CD4-positive, alpha-beta T cell (primary cell): ENCODE measurements at places on chromosomes 2 and 18. TPM values are rescaled to one million over a fixed set of nuclear protein-coding genes. Genes with fewer than 3 reads are reported as not detected.

COA5 gene
- total RNA-seq, result 30.1 TPM

ANAPC1 gene
- 39.5 TPM for total RNA-seq

HOXD12 gene
- not detected for total RNA-seq

FRZB gene
- total RNA-seq, result not detected

EEF1B2 gene
- total RNA-seq, result 1,109 TPM

GKN2 gene
- not detected for total RNA-seq

ANKRD29 gene
- 0.58 TPM for total RNA-seq

CYRIA gene
- total RNA-seq, result 1.3 TPM

GRCh38 chr18:6139007-6139406, 243.7 kb upstream of the TMEM200C start:
- no peak overlapping the region for H3K4me3 ChIP-seq
- DNase-seq, result no peak
- no peaks in the 10 kb centered on the region for H3K4me1 ChIP-seq
- H3K36me3 ChIP-seq, result no peaks in the 10 kb centered on the region

- peaks cover 14% of the 10 kb centered on the region for H3K4me1 ChIP-seq
- H3K27me3 ChIP-seq, result peaks cover 12% of the 10 kb centered on the region
- H3K36me3 ChIP-seq, result no peaks in the 10 kb centered on the region
- DNase-seq, result no peak
- no peak overlapping the region for H3K4me3 ChIP-seq
- no peak overlapping the region for H3K27ac ChIP-seq
Measured at GRCh38 chr2:20015482-20016083, 3.1 kb upstream of the MATN3 start.

- no peaks in the 10 kb centered on the region for H3K36me3 ChIP-seq
- no peaks in the 10 kb centered on the region for H3K27me3 ChIP-seq
- no peaks in the 10 kb centered on the region for H3K4me1 ChIP-seq
- H3K27ac ChIP-seq, result no peak overlapping the region
Measured at GRCh38 chr2:70498054-70498453, 55.6 kb downstream of the TGFA start.

- no peaks in the 10 kb centered on the region for H3K36me3 ChIP-seq
- no peak for DNase-seq
- peaks cover 2% of the 10 kb centered on the region for H3K27me3 ChIP-seq
- no peak overlapping the region for H3K27ac ChIP-seq
- no peaks in the 10 kb centered on the region for H3K4me1 ChIP-seq
Measured at GRCh38 chr2:18477293-18477692, 83.2 kb downstream of the RDH14 start.

DNA sequence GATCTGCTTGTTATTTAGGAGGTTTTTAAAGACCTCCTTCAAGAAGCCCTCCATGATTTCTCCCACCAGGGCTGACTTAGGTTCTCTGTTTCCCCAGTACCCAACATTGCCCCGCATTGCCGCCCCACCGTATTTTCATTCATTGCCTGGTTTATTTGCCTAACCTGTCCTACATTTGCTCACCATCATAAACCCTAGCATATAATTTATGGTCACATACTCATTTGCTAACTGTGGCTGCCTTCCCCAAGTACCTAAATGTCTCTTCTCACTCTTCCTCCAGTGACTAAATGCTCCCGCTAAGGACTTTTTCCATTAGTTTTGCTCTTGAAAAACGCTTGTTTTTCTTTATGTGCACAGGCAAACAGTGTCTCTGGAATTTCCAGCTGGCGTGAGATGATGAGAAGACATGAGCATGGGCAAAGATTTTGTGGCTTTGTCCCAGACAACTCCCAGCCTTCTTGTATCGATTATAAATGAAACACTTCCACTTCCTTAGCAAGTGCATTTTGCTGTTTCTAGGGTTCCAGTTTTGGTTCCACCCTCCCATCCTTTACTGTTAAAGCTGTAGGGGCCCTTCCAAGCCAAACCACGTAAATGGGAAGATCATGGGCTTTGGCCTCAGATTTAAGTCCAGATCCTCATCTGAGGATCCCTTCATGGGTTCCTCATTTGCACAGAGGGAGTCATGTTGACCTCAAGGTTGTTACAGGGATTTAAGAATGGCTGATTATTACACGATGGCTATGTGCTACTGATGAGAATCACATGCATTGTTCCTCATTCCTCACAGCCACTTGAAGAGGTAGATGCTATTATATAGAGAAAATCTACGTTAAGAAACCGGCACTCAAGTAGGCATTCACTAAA, 21.0 kb upstream of the ARMC9 start:
- no peak for DNase-seq
- H3K4me1 ChIP-seq, result no peaks in the 10 kb centered on the region
- H3K27ac ChIP-seq, result no peak overlapping the region
- no peak overlapping the region for H3K4me3 ChIP-seq
- peaks cover 19% of the 10 kb centered on the region for H3K36me3 ChIP-seq
- no peaks in the 10 kb centered on the region for H3K27me3 ChIP-seq

DNA sequence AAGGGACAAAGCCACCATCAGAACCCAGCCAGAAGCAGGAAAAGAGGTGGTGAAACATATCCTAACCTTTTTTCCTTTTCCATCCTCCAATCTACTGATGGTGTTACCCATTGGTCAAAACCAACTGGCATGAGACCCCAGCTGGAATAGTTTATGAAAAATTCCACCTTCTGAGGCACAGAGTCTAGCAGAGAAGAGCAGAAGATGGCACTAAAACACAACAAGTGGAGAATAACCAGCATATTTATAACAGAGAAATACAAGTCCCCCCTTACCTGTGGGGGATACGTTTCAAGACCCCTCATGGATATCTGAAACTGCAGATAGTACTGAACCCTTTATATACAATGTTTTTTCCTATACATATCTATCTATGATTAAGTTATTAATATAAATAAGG, 4.9 kb upstream of the INPP1 start:
- H3K27ac ChIP-seq, result no peak overlapping the region
- H3K27me3 ChIP-seq, result no peaks in the 10 kb centered on the region
- no peak for DNase-seq
- peaks cover 4% of the 10 kb centered on the region for H3K4me1 ChIP-seq

- H3K4me3 ChIP-seq, result peak overlapping the region; percentile 85
- peaks cover 10% of the 10 kb centered on the region for H3K4me1 ChIP-seq
- no peaks in the 10 kb centered on the region for H3K36me3 ChIP-seq
- DNase-seq, result no peak
Measured at GRCh38 chr2:173966274-173967098, 1.3 kb upstream of the SP3 start.

DNA sequence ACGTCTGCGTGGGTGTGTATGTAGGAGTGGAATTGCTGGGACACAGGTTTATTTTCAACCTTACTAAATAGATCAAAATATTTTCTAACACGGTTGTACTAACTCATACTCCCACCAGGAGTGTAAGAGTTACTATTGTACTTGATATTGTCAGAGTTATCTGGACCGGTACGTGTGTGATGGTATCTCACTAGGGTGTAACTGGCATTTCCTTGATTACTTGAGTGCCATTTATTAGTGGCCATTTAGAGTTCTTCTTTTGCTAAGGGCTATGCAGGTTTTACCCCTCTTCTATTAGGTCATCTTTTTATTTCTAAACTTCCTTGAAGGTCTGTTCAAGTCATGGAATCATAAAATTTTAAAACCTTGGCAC, 33.5 kb downstream of the CENPO start:
- no peak for DNase-seq
- H3K27ac ChIP-seq, result peak overlapping the region; percentile 64
- no peak overlapping the region for H3K4me3 ChIP-seq
- H3K27me3 ChIP-seq, result no peaks in the 10 kb centered on the region

GRCh38 chr2:171807831-171808393, 86.1 kb downstream of the SLC25A12 start:
- H3K4me3 ChIP-seq, result no peak overlapping the region
- no peak overlapping the region for H3K27ac ChIP-seq

DNA sequence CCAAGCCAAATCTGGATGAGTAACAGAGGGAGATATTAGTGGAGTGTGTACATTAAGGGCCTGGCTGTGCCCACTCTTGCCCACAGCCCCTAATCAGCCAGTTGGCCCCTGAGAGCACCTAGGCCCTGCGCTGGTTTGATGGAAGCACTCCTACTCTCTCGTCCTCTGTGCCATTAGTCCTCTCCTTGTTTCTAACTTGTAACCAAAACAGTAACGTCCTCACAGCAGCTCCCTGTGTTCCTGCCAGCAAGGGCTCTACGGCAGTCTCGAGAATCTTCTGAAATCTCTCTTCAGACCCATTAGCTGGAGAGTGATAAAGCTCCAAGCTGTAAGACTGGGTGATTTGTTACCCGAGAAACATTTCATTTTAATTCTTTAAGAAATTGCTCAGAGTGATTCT, 76.1 kb downstream of the LRRC30 start:
- no peaks in the 10 kb centered on the region for H3K4me1 ChIP-seq
- no peak for DNase-seq
- no peak overlapping the region for H3K27ac ChIP-seq

DNA sequence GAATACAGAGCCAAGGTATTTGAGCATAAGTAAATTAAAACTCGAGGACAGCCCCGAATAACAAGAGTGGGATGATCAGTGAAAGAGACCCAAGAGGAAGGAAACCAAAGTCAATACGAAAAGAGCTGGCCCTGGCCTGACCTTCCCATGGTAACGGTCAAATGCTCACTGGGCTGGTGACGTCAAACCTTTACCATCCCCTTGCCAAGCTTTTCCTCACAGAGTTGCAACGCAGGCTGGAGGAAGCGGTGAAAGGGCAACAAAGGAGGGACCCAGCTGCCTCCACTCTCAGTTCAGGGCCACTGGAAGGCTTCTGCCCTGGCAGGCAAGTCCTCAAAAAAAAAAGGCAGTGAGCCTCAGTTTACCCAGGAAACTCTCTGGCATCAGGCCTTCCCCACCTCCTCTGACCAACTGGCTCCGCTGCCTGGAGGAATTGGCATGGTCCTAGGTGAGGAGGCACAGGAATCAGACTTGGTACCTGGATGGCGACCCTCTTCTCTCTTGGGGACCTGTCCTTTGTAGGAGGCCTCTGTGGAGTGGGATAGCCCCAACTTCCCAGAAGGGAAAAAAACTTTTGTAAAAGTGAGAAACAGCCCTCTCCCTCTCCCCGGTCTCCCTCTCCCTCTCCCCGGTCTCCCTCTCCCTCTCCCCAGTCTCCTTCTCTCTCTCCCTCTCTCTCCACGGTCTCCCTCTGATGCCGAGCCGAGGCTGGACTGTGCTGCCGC, 212.4 kb downstream of the ANAPC1 start:
- H3K4me3 ChIP-seq, result no peak overlapping the region
- H3K36me3 ChIP-seq, result no peaks in the 10 kb centered on the region
- DNase-seq, result no peak
- no peak overlapping the region for H3K27ac ChIP-seq
- no peaks in the 10 kb centered on the region for H3K27me3 ChIP-seq

- no peaks in the 10 kb centered on the region for H3K27me3 ChIP-seq
- peaks cover 29% of the 10 kb centered on the region for H3K36me3 ChIP-seq
- no peak overlapping the region for H3K4me3 ChIP-seq
- H3K4me1 ChIP-seq, result peaks cover 18% of the 10 kb centered on the region
Measured at GRCh38 chr2:221423210-221423804, 148.8 kb downstream of the EPHA4 start.

DNA sequence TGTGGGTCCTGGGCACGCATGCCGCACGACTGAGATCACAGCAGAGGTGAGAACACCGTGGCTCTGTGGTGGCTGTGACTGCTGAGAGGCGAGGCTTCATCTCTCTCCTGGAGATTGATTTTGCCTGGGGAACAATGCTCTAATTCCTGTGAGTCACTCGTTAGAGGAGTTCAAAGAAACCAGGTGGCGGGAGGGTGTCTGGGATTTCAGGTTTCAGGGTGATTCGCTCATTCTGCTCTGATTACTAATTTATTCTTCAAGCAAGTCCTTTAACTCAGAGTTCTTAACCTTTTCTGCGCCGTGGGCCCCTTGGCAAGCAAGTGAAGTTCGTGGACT, 56.3 kb downstream of the GLI2 start:
- H3K4me3 ChIP-seq, result no peak overlapping the region
- H3K36me3 ChIP-seq, result no peaks in the 10 kb centered on the region
- no peaks in the 10 kb centered on the region for H3K4me1 ChIP-seq

- H3K36me3 ChIP-seq, result no peaks in the 10 kb centered on the region
- no peak overlapping the region for H3K4me3 ChIP-seq
- H3K4me1 ChIP-seq, result no peaks in the 10 kb centered on the region
- H3K27ac ChIP-seq, result no peak overlapping the region
Measured at GRCh38 chr2:123566291-123566946, 458.7 kb upstream of the CNTNAP5 start.

GRCh38 chr2:9322576-9322975, 100.8 kb downstream of the ITGB1BP1 start:
- H3K27ac ChIP-seq, result no peak overlapping the region
- no peaks in the 10 kb centered on the region for H3K36me3 ChIP-seq
- DNase-seq, result no peak
- no peaks in the 10 kb centered on the region for H3K4me1 ChIP-seq
- H3K27me3 ChIP-seq, result peaks cover 6% of the 10 kb centered on the region

- H3K4me1 ChIP-seq, result no peaks in the 10 kb centered on the region
- H3K27me3 ChIP-seq, result no peaks in the 10 kb centered on the region
- no peaks in the 10 kb centered on the region for H3K36me3 ChIP-seq
- no peak overlapping the region for H3K27ac ChIP-seq
- H3K4me3 ChIP-seq, result no peak overlapping the region
Measured at GRCh38 chr2:39508198-39508597, 71.1 kb upstream of the MAP4K3 start.

DNA sequence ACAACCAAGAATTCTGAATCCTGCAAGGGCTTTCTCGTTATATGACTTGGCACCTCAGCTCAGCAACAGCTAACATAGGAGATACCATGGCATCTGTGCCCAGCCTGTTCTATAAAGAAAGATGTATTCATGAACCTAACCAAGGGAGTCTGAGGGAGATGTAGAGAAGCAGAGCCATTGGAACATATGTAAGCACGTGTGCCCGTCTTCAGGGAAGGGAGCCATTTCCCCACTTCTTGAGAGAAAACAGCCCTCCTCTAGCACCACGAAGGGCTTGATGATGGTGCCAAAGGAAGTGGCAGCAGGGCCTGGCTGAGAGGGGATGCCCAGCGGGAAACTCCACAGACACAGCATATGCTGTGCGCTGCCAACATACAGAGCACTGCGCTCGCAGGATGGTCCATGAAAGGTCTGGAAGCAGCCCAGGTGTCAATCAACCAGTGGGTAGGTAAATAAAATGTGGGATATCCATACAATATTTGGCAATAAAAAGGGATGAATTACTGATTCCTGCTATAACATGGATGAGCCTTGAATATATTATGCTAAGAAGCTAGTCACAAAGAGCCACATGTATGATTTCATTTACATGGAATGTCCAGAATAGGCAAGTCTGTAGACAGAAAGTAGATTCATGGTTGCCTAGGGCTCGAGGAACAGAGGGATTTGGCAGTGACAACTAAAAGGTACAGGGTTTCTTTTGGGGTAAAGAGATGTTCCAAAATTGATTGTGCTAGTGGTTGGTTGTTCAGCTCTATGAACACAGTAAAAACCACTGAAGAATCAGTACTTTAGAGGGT, 16.1 kb downstream of the TMEM247 start:
- no peak overlapping the region for H3K27ac ChIP-seq
- H3K4me3 ChIP-seq, result no peak overlapping the region
- DNase-seq, result no peak
- H3K36me3 ChIP-seq, result no peaks in the 10 kb centered on the region

DNA sequence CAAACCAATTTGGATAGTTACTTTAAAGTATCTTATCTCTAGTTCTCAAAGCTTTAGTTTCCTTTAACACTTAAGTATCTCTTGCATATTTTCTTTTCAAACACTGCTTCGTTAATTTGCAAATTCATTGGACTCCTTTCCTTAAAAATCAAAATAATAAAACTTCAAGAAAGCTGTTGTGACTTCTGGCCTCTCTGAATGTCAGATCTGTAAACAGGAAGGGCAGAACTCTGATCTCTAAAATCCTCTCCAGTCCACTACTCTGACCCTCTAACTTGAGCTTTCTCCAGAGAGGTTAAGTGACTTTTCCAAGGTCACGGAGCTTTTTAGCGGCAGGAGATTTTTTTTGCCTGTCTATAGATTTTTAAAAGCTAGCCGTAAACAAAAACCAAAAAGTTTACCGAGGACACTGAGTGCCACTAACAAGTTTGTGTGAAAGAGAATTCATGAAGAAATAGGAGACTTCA, 155.5 kb downstream of the TGIF1 start:
- no peaks in the 10 kb centered on the region for H3K27me3 ChIP-seq
- peak overlapping the region; percentile 38 for H3K27ac ChIP-seq
- H3K4me1 ChIP-seq, result peaks cover 47% of the 10 kb centered on the region
- no peaks in the 10 kb centered on the region for H3K36me3 ChIP-seq
